Spinal cord (tissue), 10 donors: ENCODE measurements at places on chromosomes 3 and 15.

- no peak for DNase-seq
Observed at GRCh38 chr15:29093696-29094343, 175.8 kb downstream of the NSMCE3 start.

DNA sequence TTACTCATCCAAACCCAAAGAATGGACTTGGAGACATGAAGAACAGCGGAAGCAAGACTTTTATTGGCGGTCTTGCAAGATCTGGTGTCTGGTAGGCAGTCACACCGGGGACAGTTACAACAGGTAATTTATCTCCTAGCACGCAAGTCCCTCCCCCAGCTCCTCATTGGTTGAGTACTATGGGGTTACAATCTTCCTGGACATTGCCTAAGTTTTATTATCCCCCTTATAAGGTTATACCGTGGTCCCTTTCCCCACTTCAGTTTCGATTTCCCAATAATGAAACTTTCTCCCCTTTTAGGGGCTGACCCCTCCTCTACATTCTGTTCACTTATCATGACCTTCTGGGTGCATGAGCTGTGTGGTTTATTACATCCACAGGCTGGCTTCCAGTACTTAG, 18.7 kb downstream of the ARL8B start:
- no peak for DNase-seq

DNA sequence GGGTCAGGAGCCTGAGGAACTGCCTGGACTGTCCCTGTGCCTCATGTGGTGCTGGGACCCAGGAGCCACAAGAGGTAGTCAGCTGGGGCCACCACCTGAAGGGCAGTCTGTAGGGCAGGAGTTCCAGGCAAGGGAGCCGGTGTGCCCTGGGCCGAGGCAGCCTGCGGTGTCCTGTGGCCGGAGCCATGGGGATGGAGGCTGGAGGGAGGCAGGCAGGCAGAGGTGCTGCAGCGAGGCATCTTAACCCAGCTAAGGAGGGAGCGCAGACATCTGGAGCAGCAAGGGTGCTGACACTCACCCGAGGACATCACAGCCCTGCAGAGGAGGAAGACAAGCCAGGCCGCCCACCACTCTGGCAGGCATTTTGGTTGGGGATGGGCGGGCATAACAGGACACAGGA, 77.8 kb downstream of the DNAJB8 start:
- DNase-seq, result no peak

DNA sequence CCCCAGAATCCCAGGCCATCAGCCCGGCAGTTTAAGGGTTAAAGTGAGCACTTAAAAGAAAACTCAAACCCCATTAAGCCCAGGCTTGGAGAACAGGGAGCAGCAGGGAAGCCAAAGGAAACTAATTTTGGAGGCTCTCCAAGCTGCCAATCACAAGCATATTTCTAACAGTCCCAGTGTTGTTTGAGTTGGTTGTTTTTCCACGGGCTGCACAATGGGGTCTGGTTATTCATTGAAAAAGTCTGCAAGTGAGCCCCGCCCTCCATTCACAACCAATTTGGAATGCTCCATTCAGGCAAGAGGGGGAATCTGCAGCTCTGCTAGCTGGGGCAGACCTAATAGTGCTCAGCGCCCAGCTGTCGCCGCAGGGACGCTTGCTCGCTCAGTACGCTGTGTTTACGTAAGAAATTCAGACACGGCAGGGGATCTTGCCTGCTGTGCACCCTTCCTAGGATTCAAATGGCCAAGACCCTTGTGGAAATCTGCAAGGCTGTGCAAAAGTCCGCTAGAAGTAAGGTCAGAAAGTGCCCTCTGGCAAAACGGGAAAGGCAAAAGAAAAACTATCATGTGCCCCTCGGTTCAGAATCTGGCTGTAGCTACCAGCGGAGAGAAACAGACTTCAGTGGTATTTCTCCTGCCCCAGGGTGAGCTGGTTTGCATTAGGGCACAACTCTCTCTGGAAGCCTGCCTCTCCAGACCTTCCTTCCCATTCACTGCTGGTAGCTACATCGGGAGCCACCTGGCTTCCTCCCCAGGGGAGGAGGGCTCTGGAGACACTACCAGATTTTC, 11.0 kb downstream of the ETV5 start:
- DNase-seq, result peak; percentile 98

GRCh38 chr3:8538913-8539312, 37.3 kb downstream of the LMCD1 start:
- DNase-seq, result no peak

DNA sequence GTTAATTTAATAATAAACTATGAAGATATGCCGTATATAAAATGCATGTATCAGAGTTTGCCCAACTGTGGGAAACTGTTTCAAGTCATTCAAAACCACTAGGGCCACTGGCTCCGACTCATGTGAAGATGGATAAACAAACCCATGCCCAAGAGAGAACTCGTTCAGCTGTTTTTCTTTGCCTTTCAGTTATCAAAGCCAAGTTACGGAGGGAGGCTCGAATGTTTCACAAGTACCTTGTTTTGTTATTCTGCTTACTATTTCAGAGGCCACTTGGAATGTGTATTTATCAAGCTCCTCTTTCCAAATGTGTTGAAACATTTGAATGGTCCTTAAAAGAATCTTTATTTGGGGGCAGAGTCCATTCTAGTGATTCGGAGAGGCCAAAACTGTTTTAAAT, 82.1 kb downstream of the DUT start:
- no peak for DNase-seq

GRCh38 chr15:39974656-39975230, 40.8 kb downstream of the EIF2AK4 start:
- DNase-seq, result no peak

DNA sequence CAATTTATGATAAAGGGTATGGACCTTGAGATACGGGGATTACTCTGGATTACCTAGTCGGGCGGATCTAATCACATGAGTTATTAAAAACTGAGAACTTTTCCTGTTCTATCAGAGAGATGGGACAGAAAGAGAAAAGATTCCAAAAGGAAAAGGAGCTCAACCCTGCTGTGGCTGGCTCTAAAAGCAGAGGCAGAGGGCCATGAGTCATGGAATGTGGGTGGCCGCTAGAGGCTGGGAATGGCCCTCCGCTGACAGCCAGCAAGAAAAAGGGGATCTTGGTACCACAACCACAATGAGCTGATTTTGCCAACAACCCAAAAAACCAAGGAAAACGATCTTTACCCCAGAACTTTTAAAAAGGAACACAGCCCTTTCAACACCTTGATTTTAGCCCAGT, 210.0 kb downstream of the MAGI1 start:
- DNase-seq, result no peak

DNA sequence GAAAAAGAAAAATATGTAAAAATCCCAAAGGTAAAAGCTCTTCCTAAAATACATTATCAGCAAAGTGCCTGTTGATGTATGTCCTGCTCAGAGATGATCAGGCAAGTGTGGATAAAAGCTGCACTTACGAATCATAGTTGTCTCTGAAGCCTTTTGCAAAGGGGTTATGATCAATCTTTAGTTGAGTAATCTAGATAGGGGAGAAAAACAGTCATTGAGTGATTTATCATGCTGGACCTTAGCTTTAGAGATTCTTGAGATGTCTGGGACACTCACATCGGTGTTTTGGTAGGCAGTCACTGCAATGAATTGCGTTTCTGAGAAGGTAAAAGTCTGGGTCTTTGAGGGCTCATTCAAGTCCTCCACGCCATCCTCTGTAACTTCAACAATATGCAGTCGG, 3.7 kb downstream of the EOMES start:
- DNase-seq, result no peak

DNA sequence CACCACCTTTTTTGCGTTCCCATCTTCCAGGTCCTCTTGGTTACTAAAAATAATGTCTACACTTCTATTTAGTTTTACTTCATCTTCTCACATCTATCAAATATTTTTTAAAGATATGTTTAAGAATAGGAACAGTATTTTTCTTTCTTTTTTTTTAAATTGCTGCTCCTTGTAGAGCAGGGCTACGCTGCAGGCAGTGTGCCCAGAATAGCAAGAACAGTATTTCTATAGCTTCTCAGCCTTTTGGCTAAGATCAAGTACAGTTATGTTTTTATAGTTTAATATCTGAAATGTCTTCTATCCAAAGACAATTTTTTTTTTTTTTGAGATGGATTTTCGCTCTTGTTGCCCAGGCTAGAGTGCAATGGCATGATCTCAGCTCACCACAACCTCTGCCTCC, 73.0 kb downstream of the MYO9A start:
- DNase-seq, result no peak

GRCh38 chr3:46438831-46439230, 25.9 kb downstream of the LTF start:
- no peak for DNase-seq

DNA sequence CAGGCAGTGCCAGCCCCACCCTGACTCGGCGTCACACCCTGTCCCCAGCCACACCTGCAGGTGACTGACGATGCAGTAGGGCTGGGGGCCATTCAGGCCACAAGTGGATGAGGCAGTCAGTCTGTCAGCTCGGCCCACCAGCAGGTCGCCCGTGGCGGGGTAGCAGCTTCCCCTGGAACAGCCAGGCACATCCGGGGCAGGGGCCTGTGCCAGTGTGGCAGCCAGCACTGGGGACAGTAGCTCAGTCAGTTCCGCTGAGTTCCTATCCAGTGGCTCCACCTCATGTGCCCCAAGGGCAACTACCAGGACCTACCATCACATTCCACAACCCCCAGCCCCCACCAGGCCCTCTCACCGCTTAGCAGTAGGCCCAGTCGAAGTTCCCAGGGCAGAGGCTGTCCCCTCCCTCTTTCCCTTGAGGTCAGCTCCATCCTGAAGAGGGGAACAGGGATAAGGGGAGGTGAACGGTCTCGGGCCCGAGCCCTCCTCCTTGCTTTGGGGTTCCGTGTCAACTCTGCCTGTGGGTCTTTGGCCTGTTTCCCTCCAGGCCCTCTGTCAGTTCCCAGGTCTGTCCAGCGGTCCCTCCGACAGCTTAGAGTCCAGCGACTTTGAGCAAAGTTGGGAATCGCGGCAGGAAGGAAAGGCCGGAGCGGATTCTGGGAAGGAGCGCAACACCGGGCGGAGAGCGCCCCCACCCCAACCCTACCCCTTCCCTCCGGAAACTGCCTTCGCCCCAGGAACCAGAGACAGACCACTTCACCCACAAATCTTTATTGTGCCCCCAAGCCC, at the start of gene LAMB2:
TSS of gene LAMB2 (minus strand) at position 614 of the 789 bp plus-strand sequence. CDS start at position 431, 183 bp downstream.
- peak; percentile 50 for DNase-seq

GRCh38 chr3:179867961-179868360, 168.8 kb downstream of the PEX5L start:
- DNase-seq, result no peak

- no peak for DNase-seq
Observed at GRCh38 chr3:39050029-39050428, 1.7 kb downstream of the SCN11A start.

GRCh38 chr15:37594417-37594816, 340.0 kb upstream of the TMCO5A start:
- no peak for DNase-seq

DNA sequence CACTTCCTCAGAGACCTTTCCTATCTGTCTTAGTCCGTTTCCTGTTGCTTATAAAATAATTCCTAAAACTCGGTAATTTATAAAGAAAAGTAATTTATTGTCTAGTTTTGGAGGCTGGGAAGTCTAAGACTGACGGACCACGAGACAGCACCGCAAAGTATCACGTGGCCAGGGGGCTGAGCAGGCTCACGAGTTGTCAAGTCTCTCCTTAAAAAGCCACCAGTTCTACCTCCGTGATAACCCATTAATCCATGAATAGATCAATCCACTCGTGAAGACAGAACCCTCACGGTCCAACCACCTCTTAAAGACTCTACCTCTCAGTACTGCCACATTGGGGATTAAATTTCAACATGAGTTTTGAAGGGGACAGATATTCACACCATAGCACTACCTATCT, 821 bp downstream of the LINS1 start:
- DNase-seq, result peak; percentile 2

GRCh38 chr15:69658411-69658945, 205.9 kb downstream of the RPLP1 start:
- no peak for DNase-seq

- no peak for DNase-seq
Observed at GRCh38 chr3:78845605-78846004, 922.2 kb downstream of the ROBO1 start.

GRCh38 chr3:121883507-121883906, 10.7 kb upstream of the SLC15A2 start:
- DNase-seq, result no peak

DNA sequence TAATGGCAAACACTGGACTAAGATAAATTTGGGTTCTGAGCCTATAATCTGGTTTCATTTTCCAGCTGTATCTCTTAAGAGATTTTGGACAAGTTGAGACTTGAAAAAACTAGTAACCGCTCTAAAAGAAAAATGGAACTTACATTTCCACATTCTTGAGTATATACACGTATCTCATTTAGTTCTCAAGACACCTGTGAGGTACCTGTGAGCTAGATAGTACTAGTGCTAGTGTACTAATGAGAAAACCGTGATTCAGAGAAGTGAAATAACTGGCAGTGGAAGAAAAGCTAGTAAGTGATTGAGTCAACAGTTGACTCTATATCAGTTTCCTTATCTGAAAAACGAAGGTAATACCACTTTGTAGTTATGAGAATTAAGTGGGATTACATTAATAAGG, 62.2 kb upstream of the PAQR5 start:
- no peak for DNase-seq

DNA sequence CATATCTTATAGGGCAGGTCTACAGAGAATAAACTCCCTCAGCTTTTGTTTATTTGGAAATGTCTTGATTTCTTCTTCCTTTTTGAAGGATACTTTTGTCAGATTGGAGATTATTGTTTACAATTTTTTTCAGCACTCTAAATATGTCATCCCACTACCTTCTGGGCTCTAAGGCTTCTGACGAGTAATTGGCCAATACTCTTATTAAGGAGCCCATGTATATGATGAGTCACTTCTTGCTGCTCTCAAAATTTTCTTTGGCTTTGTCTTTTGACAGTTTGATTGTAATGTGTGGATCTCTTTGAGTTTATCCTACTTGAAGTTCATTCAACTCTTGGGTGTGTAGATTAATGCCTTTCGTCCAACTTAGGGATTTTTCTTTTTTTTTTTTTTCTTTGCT, 28.9 kb upstream of the CD200R1L start:
- no peak for DNase-seq

DNA sequence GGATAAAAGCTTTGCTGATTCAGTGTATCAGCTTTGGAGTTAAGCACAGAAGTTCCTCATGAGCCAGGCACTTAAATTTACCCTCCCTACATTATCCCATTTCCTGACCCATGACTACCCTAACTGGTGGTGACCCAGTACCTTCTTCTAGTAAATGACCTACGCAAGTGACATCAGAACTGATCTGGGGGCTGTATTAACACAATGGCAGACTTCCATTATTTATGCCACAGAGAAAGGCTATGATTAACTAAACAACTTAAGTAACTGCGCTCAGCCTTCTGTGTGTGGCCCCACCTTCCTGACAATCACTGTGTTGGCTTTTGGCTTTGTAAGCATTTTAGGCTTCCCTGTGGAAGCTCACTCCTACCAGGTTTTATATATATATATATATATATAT, 1.9 kb downstream of the MB21D2 start:
- DNase-seq, result no peak
